ENCODE measurements at places on chromosomes 3 and 15. TPM values are rescaled to one million over a fixed set of nuclear protein-coding genes. Genes with fewer than 3 reads are reported as not detected.

Gene TMC3
- not detected for total RNA-seq

Gene ADCY5
- total RNA-seq: 2.1 TPM

Gene CTXN2
- not detected for total RNA-seq

Gene CD200
- 6.3 TPM for total RNA-seq

Gene STRIT1
- total RNA-seq: not detected

Gene SCG5
- 1.7 TPM for total RNA-seq

Gene CD86
- 27.8 TPM for total RNA-seq

Gene ESYT3
- 56.9 TPM for total RNA-seq

Gene GTF2A2
- 13.6 TPM for total RNA-seq

GRCh38 chr3:47614788-47615187, 36.1 kb upstream of the CSPG5 start:
- no peaks in the 10 kb centered on the region for H3K36me3 ChIP-seq
- no peak overlapping the region for H3K27ac ChIP-seq
- H3K4me1 ChIP-seq: no peaks in the 10 kb centered on the region
- DNase-seq: no peak
- no peak overlapping the region for H3K4me3 ChIP-seq

GRCh38 chr3:127200086-127200691, 7.3 kb downstream of the PRR23E start:
- H3K27ac ChIP-seq: no peak overlapping the region
- H3K27me3 ChIP-seq: no peaks in the 10 kb centered on the region
- no peaks in the 10 kb centered on the region for H3K4me1 ChIP-seq
- no peak overlapping the region for H3K4me3 ChIP-seq
- peak; percentile 11 for DNase-seq

GRCh38 chr15:84876269-84876668, 8.2 kb upstream of the SLC28A1 start:
- DNase-seq: no peak
- no peak overlapping the region for H3K4me3 ChIP-seq
- H3K27ac ChIP-seq: no peak overlapping the region
- no peaks in the 10 kb centered on the region for H3K36me3 ChIP-seq
- no peaks in the 10 kb centered on the region for H3K27me3 ChIP-seq

- H3K4me3 ChIP-seq: no peak overlapping the region
- DNase-seq: no peak
- no peak overlapping the region for H3K27ac ChIP-seq
- no peaks in the 10 kb centered on the region for H3K27me3 ChIP-seq
Observed at GRCh38 chr3:35919160-35919559, 279.8 kb downstream of the ARPP21 start.

DNA sequence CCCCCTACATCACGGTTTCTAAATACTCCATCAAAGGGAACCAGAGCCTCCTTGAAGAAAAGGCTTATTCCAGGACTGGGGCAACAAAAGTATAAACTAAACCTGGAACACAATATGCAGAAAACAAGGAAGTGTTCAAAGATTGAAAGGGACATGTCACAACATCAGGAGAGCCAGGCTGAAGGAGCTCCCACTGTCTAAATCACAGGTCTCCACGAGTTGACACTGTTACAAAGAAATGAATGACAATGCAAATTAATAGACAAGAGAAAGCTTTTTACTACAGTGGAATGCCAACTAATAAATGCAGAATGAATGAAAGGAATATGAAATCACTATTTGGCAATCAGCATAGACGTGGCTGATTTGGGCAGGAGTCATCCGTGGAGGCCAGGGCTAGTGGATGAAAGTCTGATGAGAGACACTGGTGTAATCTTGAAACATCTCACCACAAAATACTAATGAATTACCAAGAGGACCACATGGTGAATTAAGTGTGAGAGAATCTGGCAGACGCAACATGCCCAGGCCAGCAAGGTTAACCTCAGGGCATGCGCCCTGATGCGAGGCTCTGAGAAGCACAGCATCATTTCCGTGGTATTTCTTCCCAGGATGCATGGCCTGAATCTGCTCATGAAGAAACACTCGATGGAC, 123.8 kb upstream of the TJP1 start:
- no peak overlapping the region for H3K4me3 ChIP-seq
- DNase-seq: no peak
- no peak overlapping the region for H3K27ac ChIP-seq

- no peak overlapping the region for H3K27ac ChIP-seq
- H3K36me3 ChIP-seq: no peaks in the 10 kb centered on the region
- DNase-seq: no peak
- no peak overlapping the region for H3K4me3 ChIP-seq
- H3K4me1 ChIP-seq: peaks cover 13% of the 10 kb centered on the region
Observed at GRCh38 chr3:172696357-172696756, 14.5 kb downstream of the NCEH1 start.

DNA sequence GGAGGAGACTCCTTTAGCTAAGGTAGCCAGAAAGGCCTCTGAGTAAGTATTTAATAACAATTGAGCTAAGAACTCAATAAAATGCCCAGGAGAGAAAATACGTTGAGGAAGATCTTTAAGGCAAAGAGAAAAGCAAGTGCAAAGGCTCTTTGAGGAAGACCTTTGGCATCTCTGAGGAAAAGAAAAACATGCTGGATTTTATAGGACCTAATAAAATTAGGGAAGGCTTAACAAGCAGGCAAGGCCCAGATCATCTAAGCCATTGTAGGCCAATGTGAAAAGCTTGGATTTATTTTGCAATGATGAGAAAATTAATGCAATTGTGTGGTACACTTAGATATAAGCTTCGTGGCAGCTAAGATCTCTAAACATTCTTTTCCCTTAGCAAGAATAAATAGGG, 75.7 kb downstream of the P3H2 start:
- no peak overlapping the region for H3K27ac ChIP-seq
- H3K4me1 ChIP-seq: peaks cover 21% of the 10 kb centered on the region
- no peaks in the 10 kb centered on the region for H3K27me3 ChIP-seq
- no peaks in the 10 kb centered on the region for H3K36me3 ChIP-seq
- DNase-seq: no peak
- no peak overlapping the region for H3K4me3 ChIP-seq

DNA sequence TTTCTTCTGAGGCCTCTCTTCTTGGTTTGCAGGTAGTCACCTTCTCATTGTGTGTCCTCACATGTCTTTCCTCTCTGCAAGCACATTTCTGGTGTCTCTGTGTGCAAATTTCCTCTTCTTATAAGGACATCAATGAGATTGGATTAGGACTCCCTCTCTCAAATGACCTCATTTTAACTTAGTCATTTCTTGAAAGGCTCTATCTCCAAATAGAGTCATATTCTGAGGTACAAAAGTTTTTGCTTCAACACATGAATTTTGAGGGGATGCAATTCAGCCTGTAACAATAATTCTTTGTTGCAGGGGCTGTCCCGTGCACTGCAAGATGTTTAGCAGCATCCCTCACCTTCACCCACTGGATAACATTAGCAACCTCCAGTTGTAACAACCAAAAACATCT, 115.0 kb upstream of the DCBLD2 start:
- H3K27ac ChIP-seq: no peak overlapping the region
- H3K27me3 ChIP-seq: no peaks in the 10 kb centered on the region
- H3K4me1 ChIP-seq: no peaks in the 10 kb centered on the region
- no peaks in the 10 kb centered on the region for H3K36me3 ChIP-seq
- no peak overlapping the region for H3K4me3 ChIP-seq

DNA sequence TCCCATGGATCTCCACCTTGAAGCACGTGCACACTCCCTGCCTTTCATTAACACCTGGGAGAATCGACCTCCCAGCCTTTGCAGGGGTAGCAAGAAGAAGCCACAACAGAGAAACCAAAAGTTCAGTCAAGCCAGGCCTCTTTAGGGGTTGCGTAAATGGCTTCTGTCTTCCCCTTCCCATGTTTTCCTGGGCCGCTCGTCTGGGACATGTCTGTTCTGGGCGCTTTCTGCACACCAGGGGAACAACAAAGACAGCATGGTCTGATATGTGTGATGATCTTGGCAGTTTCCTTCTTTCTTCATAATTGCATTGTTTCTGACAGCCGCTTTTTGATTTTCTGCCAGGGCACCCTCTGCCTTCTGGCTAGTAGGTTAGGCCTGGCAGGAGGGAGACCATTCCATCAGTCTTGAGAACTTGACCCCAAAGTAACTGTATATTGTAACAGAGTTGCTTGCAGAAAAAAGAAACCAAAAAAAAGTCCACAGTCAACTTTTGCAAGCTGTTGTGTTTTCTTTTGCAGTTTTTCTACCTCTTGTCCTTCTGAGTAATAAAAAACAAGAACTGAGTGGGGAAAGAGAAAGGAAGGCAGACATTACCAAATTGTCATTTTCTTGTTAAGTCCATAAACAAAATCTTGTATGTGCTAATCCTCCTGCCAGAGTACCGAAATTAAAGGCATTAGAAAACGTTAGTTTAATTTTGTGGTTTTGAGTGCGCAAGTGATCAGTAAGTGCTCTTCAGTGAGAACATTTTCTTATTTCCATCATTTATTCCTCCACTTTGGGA, 56.0 kb upstream of the FURIN start:
- no peaks in the 10 kb centered on the region for H3K27me3 ChIP-seq
- no peak for DNase-seq
- no peaks in the 10 kb centered on the region for H3K36me3 ChIP-seq
- no peak overlapping the region for H3K4me3 ChIP-seq
- H3K27ac ChIP-seq: peak overlapping the region; percentile 45
- H3K4me1 ChIP-seq: no peaks in the 10 kb centered on the region
